ENCODE measurements at places on chromosomes 3 and 15.

DNA sequence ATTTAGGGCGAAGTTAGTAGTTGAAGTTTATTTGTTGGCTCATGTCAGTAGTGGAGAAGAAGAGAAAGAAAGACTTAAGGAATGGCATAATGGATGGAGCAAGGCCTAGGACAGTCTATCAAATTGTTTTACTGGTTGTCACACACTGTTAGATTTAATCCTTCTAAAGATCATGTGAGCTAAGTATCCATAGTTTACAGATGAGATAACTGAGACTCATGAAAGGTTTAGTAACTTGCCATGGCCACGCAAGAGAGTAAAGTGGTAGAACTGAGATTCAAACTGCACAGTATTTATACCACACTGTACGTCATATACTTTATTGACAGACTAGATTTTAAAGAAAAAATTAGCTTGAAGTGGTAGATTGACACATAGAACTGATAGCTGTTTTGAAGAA lies 11.4 kb downstream of the SPRED1 start:
- no peak for DNase-seq

DNA sequence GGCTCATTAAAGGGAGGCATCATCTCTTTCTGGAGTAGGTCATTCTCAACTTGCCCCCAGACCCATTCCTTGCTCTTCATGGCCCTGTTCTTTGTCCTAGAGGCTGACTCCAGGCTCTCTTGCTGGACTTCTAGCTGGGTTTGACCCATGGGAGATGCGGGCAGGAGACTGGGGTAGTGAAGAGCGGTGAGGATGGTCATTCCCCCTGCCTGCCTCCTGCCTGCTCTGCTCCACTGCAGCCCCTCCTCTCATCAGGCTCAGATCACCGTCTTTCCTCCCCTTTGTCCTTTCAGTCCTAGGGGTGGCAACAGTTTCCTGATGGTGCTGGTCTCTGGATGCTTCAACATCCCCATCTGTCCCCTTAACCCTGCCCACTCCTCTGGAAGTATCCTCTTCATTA lies 170.9 kb downstream of the ABHD5 start:
- no peak for DNase-seq

GRCh38 chr3:158739661-158740060 lies 7.4 kb upstream of the RARRES1 start:
- DNase-seq = no peak

- no peak for DNase-seq
These were observed 103.6 kb downstream of the ECT2 start for GRCh38 chr3:172853921-172854666.

DNA sequence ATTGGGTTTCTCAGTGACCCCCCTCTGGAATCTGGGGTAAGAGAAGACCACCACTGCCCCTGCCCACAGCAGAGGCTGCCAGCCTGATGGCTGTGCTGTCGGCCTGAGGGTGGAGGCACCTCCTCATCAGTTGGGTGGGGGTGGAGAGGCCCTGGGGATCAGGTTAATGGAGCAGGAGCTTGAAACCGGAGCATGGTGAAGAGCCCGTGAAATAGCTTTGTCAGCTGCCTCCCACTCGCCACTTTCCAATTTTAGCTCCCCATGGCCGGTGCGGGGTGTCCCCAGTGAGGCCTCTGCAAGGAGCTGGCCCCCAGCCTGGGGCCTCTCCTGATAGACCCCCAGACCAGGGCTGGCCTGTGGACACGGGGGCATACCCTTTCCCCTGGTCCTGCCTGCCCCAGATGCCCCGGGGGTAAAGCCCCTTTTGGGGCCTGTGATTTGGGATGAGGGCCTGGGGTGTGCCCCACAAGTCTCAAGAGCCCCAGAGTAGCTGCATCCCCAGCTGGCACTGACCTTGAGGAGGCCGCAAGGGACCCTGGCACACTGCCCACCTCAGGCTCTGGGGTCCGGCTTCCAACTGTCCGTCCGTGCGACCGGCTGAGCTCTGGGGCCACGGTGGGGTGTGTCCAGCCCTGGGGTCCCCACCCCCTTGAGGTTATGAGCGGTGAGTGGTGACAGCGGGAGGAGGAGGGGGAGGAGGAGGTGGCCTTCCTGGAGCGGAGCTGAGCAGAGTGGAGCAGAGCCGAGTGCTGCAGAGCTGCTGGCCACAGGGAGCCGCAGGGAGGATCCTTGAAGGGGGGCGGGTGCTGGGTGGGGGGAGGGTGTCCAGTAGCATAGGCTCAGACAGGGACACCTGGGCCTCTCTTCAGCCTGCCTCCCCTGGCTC lies at the start of gene HHATL:
TSS of gene HHATL (minus strand) at position 733 of the 886 bp plus-strand sequence. CDS start 1,972 bp downstream, outside the sequence.
- no peak for DNase-seq

GRCh38 chr3:123093696-123094095 lies 26.9 kb downstream of the PDIA5 start:
- DNase-seq = no peak

DNA sequence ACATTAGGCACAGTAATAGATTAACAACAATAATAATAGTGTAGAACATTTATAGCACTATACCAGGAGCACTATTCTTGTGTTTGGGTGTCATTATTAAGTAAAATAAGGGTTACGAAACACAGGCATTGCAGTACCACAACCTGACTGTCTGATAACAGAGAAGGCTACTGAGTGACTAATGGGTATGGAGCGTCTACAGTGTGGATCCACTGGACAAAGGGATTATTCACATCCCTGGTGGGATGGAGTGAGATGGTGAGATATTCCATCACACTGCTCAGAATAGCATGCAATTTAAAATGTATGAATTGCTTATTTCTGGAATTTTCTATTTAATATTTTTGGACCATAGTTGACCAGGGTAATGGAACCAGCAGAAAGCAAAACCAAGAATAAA lies 18.2 kb downstream of the MINDY4B start:
- DNase-seq = no peak

DNA sequence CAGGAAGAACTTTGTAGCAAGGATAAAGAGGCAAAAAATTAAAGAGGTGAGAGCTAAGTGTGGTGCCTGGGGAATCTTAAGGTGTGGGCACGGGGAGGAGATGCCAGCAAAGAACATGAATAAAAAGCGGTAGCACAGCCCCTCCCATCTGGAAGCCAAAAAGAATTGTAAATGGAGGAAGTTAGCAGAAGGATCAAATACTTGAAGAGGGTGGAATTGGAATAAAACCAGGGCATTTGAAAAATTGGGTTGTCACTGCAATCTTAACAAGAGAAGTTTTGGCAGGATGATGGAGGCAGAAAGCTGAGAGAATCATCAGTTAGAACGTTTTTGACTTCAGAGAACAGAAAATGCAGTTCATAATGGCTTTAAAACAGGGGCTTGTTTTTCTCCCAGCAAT lies 2.4 kb downstream of the CCR2 start:
- DNase-seq = no peak

DNA sequence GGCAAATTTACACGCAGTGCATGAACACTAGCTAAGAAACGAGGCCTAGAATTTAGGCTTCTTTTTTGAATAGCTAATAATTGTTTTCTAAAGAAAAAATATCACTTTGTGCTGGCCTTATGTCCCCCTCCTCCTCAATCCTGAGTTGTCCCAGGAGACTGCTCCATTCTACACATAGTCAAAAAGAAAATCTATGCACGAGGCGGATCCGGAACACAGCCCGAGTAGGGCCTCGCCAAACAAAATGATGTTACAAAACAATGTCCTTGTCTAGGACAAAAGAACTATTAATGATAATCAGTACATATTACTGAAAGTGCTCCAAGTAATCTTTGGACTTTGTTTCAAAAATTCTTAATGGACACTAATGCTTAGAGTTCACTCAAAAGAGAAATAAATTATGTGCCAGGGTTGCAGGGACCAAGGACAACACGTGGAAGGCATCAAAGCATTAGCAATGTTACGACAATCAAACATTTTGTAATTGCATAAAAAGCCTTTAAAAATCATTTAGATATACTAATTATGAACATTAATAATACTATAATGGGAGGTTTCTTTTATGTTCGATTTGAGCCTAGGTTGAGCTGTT lies 206.5 kb upstream of the ICE2 start:
- DNase-seq = no peak

- no peak for DNase-seq
These were observed 83.8 kb downstream of the LINGO1 start for GRCh38 chr15:77548589-77549557.

DNA sequence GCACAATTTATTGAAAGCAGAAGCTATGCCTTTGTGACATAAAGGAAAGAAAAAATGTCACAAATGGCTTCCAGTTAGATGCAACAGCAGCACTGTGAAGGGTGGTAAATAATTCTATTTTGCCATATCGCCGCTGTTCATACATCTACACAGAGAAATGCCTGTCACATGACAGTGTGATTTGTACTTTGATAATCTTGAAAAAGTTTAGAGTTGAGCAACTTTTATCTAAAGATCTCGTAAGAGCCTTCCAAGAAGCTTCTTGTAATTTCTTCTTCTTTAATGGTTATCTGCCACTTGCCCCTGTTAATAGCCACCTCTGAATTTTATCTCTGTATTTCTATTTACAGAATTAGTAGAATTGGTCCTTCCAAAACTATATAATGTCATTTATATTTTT lies 192.3 kb downstream of the ATP8B4 start:
- no peak for DNase-seq

DNA sequence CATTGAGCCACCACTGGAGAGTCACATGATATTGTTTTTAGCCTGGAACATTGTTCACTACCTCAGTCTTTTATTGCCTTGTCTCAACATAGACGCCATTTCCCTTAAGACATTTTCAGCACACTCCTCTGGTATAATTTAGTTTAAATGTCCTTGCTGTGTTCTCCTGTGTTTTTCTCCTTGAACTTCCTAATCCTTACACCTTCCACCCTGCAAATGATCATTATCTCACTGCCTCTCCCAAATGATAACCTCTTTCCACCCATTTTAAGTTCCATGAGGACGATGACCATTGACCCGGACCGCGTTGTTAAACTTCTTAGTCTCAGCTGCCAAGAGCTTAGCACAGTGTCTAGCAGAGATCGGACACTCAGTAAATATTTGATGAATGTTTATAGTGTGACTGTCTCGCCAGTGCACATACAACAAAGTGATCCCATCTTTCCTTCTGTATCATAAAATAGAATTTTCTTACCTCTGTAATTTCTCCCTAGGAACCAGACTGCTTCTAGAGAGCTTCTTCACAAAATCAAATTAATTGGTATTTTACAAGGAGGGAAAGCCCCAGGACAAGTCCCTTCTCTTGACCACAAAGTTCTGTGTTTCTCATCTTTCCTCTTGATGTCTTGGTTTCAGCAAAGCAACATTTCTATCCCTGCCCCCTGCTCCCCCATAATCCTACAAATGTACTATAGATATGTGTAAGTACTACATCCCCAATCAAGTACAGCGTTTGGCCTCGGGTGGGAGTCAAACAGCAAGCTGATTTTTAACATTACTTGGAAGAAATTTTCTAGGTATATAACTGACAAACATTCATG lies 429.6 kb downstream of the LPP start:
- peak; percentile 27 for DNase-seq

DNA sequence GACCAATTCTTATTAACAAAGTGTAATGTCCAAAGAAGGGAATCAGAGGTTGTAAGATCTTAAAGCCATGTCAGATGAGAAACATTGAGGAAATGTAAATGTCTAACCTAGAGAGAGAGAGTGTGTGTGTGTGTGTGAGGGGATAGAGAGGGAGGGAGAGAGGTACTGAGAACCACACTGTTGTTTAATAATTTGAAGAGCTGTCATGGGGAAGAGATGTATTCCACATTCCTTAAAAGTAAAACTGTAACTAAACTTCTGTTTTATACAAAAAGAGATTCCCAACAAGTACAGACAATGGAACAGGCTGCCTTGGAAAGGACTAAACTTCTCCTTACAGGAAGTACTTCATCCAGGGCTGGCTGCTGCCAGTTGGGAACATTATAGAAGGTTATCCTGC lies 68.9 kb upstream of the BOC start:
- no peak for DNase-seq

DNA sequence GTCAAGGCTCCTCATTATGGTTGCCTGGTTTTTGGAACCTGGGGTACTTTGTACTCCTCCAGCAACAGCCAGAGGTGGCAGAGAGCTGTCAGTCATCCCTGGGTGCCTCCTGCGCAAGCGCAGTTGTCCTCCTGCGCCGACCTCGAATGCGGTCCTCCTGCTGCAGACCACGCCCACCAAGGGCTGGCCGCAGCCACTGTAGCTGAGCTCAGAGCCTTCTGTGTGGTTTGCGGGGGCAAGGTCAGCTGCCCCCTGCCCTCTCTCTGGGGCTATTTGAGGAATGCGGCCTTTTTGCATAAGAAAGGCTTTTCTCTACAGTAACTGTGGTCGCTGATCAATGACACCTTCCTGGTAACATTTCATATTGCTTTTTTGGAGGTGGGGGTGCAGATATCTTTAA lies 131.3 kb upstream of the SNRPN start:
- no peak for DNase-seq

- no peak for DNase-seq
These were observed 186.8 kb downstream of the SATB1 start for GRCh38 chr3:18238332-18238731.

DNA sequence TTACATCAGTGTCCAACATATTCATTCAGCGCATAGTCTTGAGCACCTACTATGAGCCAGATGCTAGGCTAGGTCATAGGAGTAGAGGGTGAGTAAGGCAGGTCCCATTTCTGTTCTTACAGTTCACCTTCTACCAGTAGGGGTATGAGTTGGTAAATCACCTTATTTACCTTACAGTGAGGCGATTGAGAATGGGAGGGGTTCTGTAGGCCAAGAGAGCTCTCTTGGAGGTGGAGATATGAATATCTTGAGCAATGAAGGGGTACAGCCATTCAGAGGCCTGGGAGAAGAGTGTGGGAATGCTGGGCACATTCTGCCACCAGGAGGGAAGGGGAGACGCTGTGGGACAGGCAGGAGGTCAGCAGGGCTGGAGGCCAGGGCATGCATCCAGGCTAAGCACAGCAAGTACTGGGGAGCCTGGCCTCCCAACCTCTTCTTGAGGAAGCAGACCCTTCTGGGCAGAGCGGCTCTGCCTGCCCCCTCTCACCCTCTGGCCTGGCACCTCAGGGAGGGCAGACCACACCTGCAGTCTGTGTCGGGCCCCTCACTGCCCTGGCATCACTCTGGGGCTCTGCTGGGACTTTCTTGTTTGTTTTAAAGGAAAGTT lies 123.4 kb downstream of the EEFSEC start:
- no peak for DNase-seq

GRCh38 chr15:64622410-64623260 lies 152.8 kb downstream of the RBPMS2 start:
- DNase-seq = no peak

- no peak for DNase-seq
These were observed 246.9 kb downstream of the VGLL3 start for GRCh38 chr3:86744051-86744450.

DNA sequence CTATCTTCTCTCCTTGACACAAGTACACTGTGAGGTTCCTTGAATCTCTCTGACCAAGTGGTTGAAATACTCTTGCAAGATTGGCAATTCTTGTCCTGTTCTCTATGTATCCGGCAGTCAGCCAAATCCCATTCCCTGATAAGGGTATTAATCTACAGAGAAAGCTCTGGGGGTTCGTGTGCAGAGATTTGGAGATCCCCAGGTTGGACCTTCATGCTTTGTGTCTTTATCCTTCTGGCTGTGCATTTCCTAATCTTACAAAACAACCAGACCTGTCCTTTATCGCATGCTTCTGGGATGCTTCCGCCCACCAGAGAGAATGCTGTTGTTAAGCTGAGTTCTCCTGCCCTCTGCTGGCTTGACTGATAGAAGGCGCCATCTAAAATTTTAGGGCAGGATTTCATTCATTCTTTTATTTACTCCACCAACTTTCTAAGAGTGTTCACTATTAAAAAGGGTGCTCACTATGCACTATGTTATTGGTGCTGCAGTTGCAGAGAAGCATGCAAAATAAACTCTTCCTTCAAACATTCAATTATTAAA lies 8.6 kb upstream of the SST start:
- DNase-seq = no peak

Measured in stimulated activated CD4-positive, alpha-beta T cell treated with anti-CD3 and anti-CD28 coated beads, Interleukin-12 subunit alpha, Interleukin-12 subunit beta, amount 100 ng/mL, for 48 hours (primary cell).